ENCODE measurements at places on chromosomes 3 and 15.

- H3K36me3 ChIP-seq, result no peaks in the 10 kb centered on the region
- no peak overlapping the region for H3K4me3 ChIP-seq
- H3K27ac ChIP-seq, result no peak overlapping the region
- H3K4me1 ChIP-seq, result no peaks in the 10 kb centered on the region
- no peaks in the 10 kb centered on the region for H3K27me3 ChIP-seq
Observed at GRCh38 chr3:88180398-88180999, 30.7 kb downstream of the C3orf38 start.

- no peak overlapping the region for H3K27ac ChIP-seq
- no peaks in the 10 kb centered on the region for H3K27me3 ChIP-seq
- no peak for DNase-seq
- H3K36me3 ChIP-seq, result no peaks in the 10 kb centered on the region
- no peak overlapping the region for H3K4me3 ChIP-seq
Observed at GRCh38 chr15:59244337-59244736, 37.7 kb downstream of the LDHAL6B start.

GRCh38 chr3:5798809-5799208 lies 611.3 kb downstream of the EDEM1 start:
- no peak overlapping the region for H3K27ac ChIP-seq
- H3K4me3 ChIP-seq, result no peak overlapping the region
- H3K27me3 ChIP-seq, result no peaks in the 10 kb centered on the region
- no peak for DNase-seq
- no peaks in the 10 kb centered on the region for H3K4me1 ChIP-seq

GRCh38 chr15:94256511-94256910 lies 25.1 kb downstream of the MCTP2 start:
- no peak overlapping the region for H3K4me3 ChIP-seq
- no peaks in the 10 kb centered on the region for H3K27me3 ChIP-seq
- DNase-seq, result no peak
- H3K27ac ChIP-seq, result no peak overlapping the region
- no peaks in the 10 kb centered on the region for H3K36me3 ChIP-seq
- H3K4me1 ChIP-seq, result no peaks in the 10 kb centered on the region

- no peak overlapping the region for H3K27ac ChIP-seq
- peaks cover 19% of the 10 kb centered on the region for H3K4me1 ChIP-seq
- no peak overlapping the region for H3K4me3 ChIP-seq
Observed at GRCh38 chr3:184341925-184342324, 4.5 kb downstream of the FAM131A start.

DNA sequence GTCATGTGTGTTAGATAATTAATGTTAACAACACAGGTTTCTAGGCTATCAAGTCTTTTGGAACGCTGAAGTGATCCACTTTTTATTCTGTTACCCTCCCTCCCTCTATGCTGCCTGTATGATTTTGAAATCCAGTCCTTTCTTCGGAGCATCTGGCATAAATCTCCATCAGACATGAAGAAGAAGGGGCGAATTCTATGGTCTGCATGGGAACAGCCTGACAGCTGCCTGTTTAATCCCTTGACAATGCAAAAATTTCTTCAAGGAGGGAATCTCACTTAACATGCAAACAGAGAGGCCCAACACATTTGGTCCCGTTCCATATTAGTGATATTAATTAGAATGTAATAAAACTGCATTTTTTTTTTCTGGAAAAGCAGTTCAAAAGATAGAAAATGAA lies 145.2 kb downstream of the VGLL3 start:
- H3K4me3 ChIP-seq, result no peak overlapping the region
- no peak overlapping the region for H3K27ac ChIP-seq
- no peaks in the 10 kb centered on the region for H3K36me3 ChIP-seq
- H3K27me3 ChIP-seq, result no peaks in the 10 kb centered on the region
- no peak for DNase-seq

DNA sequence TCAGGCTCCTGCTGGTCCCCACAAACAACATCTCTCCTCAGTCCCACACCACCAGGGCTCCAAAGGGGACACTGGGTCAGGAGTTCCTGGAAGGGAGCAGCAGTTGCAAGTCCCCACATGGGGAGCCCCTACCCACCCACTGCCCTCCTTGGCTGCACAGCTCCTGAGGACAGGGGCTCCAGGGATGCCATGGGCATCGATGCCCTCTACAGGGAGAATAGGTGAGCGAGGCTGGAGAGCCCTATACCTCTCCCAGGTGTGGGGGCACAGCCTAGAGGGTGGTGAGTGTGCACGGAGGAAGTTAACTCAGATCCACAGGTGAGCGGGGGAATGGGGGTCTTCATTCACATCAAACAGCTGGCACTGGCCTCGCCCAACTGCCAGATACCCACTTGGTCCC lies 141.2 kb upstream of the LINGO1 start:
- no peaks in the 10 kb centered on the region for H3K4me1 ChIP-seq
- H3K27ac ChIP-seq, result no peak overlapping the region
- peaks cover 9% of the 10 kb centered on the region for H3K27me3 ChIP-seq
- H3K36me3 ChIP-seq, result no peaks in the 10 kb centered on the region

DNA sequence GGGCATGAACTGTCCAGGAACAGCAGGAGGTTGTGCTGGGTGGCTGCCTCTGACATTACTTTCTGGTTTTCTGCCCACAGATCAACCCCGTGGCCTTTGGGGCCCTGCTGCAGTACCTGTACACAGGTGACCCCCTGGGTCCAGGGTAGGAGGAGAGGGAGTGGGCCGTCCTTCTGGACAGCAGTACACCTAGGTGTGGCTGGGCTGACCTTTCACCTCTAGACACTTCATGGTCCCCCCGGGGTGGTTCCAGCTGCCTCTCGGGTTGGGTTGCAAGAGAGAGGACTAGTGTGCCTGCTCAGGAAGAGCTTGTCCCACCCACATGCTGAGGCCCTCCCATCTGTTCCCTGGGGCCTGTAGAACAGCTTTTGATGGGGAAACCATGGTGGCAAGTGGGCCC lies 3.7 kb downstream of the ABTB1 start:
- H3K4me3 ChIP-seq, result no peak overlapping the region
- DNase-seq, result peak; percentile 54
- no peaks in the 10 kb centered on the region for H3K27me3 ChIP-seq
- H3K27ac ChIP-seq, result no peak overlapping the region
- H3K4me1 ChIP-seq, result peaks cover 40% of the 10 kb centered on the region

DNA sequence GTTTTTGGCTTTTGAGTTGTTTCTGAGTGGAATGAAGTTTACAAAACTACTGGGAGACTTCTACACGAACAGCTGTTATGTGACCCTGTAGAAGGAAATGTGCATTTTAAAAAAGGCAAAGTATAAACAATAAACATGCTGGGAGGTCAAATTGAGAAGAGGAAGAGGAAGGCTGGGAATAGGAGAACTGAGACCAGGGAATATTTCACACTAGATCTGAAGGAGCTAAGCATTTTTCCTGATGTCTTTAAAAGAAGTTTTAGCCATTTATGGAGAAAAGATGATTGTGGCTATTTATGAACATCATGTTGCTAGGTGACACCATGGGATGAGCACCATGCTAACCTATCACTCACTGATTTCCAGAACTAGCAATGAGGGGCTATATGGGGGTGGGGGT lies 76.3 kb upstream of the FAM98B start:
- no peaks in the 10 kb centered on the region for H3K27me3 ChIP-seq
- H3K36me3 ChIP-seq, result no peaks in the 10 kb centered on the region
- no peaks in the 10 kb centered on the region for H3K4me1 ChIP-seq

DNA sequence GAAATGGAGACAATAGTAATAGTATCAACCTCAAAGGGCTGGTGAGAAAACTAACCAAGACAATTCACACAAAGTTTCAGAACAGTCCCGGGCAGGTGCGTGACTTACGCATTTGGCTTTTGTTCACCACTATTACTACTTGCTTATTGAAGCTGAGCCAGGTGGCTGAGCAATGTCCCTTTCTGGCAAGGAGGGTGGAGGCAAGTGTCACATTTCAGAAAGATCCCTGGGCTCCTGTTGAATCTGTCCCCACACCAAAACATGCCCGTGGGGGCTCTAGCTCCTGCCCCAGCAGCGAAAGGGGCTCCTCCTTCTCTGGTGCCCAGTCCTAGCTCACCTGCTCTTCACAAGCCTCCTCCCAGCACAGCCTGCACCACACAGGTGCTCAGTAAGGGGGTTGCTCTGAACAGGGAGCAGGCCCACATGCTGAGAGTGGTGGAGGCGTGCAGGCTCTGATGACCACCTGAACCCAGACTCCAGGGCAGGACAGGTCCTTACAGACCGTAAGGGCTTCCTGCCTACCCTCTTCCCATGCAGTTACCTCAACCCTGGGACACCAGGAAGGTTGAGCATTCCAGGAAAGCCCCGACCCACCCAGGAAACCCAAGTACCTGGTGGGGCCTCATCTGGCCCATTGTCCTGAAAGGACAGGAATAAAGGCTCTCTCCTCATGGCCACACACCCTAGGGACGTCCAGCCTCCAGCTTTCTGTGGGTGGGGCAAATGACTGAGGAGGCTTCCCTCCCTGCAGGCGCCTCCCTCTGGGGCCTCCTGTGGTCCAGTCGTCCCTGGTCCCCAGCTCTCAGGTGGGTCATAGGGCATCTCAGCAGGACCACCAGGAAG lies 32.6 kb downstream of the SEMA7A start:
- no peaks in the 10 kb centered on the region for H3K4me1 ChIP-seq
- no peak overlapping the region for H3K27ac ChIP-seq
- no peak for DNase-seq
- H3K36me3 ChIP-seq, result no peaks in the 10 kb centered on the region

GRCh38 chr15:57827971-57828370 lies 121.5 kb downstream of the POLR2M start:
- H3K27ac ChIP-seq, result no peak overlapping the region
- no peaks in the 10 kb centered on the region for H3K27me3 ChIP-seq
- H3K4me1 ChIP-seq, result no peaks in the 10 kb centered on the region
- no peak overlapping the region for H3K4me3 ChIP-seq
- H3K36me3 ChIP-seq, result no peaks in the 10 kb centered on the region
- no peak for DNase-seq

- peaks cover 12% of the 10 kb centered on the region for H3K36me3 ChIP-seq
- no peak overlapping the region for H3K4me3 ChIP-seq
- peak; percentile 40 for DNase-seq
- H3K4me1 ChIP-seq, result no peaks in the 10 kb centered on the region
Observed at GRCh38 chr15:63915873-63916771, 82.4 kb upstream of the HERC1 start.

GRCh38 chr3:193906849-193907410 lies 229.0 kb upstream of the HES1 start:
- no peak overlapping the region for H3K27ac ChIP-seq
- DNase-seq, result no peak
- H3K27me3 ChIP-seq, result peaks cover 18% of the 10 kb centered on the region
- no peak overlapping the region for H3K4me3 ChIP-seq

DNA sequence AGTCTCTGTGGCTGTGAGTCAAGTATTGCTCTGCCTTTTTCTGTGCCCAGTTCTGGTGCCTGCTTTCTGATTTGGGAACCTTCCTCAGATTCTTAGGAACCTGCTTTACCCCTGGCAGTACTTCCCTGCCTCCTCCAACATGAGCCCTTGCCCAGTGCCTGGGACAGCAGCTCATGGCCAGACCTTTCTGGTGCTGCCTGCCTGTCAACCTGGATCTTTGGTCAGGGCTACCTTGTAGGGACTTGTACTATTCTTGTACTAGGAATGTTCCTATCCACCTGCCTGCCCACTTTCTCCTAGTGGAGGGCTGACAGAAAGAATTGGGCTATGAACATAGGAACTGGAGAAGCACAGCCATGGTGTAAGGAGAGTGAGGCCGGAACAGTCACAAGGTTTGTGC lies 28.8 kb upstream of the EPHB1 start:
- H3K27ac ChIP-seq, result no peak overlapping the region
- no peak overlapping the region for H3K4me3 ChIP-seq
- no peaks in the 10 kb centered on the region for H3K36me3 ChIP-seq
- no peaks in the 10 kb centered on the region for H3K27me3 ChIP-seq
- no peak for DNase-seq

- peak overlapping the region; percentile 49 for H3K4me3 ChIP-seq
- H3K27me3 ChIP-seq, result no peaks in the 10 kb centered on the region
- DNase-seq, result peak; percentile 23
- no peak overlapping the region for H3K27ac ChIP-seq
- H3K4me1 ChIP-seq, result peaks cover 27% of the 10 kb centered on the region
Observed at GRCh38 chr15:60006203-60006862, 2.2 kb downstream of the FOXB1 start.

DNA sequence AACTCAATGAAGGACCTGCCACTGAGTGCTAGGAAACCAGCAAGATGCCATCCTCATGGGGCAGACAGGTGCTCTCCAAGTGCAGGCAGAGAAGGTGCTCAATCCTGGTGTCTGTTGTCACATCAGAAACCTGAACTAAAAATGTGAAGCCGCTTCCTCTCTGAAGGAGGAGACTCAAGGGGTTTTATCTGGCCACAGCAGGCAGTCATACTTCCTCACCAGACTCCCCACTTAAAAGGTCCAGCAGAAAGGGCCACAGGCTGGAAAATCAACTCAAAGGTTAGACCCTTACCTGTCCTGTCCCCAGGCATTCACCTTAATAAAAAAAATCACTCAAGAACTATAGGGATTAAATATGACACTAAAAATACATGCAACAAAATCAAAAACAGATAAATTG lies 4.8 kb downstream of the CCDC12 start:
- H3K4me1 ChIP-seq, result peaks cover 43% of the 10 kb centered on the region
- no peak overlapping the region for H3K4me3 ChIP-seq
- H3K27ac ChIP-seq, result no peak overlapping the region

DNA sequence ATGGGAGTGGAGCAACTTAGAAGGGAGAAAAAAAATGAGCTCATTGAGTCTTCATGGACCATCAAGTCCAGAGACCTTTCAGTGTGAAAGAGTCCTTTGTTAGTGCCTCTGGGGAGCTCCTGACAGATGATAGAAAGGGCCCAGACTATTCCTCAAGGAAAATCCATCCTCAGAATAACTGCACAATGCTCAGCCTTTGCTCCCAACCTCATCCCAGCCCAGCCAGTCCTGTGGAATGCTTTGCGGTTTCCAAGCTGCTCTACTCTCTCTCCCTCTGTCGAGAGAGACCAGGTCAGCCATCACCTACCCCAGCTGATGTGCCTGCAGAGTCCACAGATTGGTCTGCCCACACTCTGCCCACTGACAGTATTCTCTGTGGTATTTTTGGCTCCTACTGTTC lies 406.2 kb downstream of the MFSD1 start:
- no peaks in the 10 kb centered on the region for H3K27me3 ChIP-seq
- DNase-seq, result no peak
- no peaks in the 10 kb centered on the region for H3K4me1 ChIP-seq
- H3K27ac ChIP-seq, result no peak overlapping the region
- no peak overlapping the region for H3K4me3 ChIP-seq
- no peaks in the 10 kb centered on the region for H3K36me3 ChIP-seq

- H3K4me3 ChIP-seq, result no peak overlapping the region
- H3K27ac ChIP-seq, result peak overlapping the region; percentile 92
- H3K27me3 ChIP-seq, result no peaks in the 10 kb centered on the region
- peak; percentile 69 for DNase-seq
- H3K36me3 ChIP-seq, result no peaks in the 10 kb centered on the region
- H3K4me1 ChIP-seq, result peaks cover 76% of the 10 kb centered on the region
Observed at GRCh38 chr3:126268866-126269265, 88.3 kb downstream of the KLF15 start.

GRCh38 chr3:69647511-69648110 lies 91.7 kb upstream of the MITF start:
- no peak overlapping the region for H3K27ac ChIP-seq
- no peak overlapping the region for H3K4me3 ChIP-seq
- peaks cover 6% of the 10 kb centered on the region for H3K4me1 ChIP-seq

GRCh38 chr3:73729969-73730440 lies 105.3 kb upstream of the PDZRN3 start:
- H3K27ac ChIP-seq, result no peak overlapping the region
- no peak overlapping the region for H3K4me3 ChIP-seq
- H3K36me3 ChIP-seq, result no peaks in the 10 kb centered on the region
- DNase-seq, result no peak
- no peaks in the 10 kb centered on the region for H3K27me3 ChIP-seq

Measured in tibial artery (tissue), 4 donors.